ENCODE measurements at places on chromosomes 3 and 15.

GRCh38 chr15:26378304-26378703 lies 394.6 kb downstream of the GABRB3 start:
- no peak for DNase-seq

- DNase-seq = no peak
Measured at GRCh38 chr15:86538141-86538540, 458.5 kb downstream of the AGBL1 start.

- DNase-seq = no peak
Measured at GRCh38 chr3:37905987-37906674, 44.5 kb downstream of the CTDSPL start.

GRCh38 chr3:171458071-171458863 lies 1.9 kb downstream of the TNIK start:
- no peak for DNase-seq

All from stimulated activated CD4-positive, alpha-beta T cell treated with anti-CD3 and anti-CD28 coated beads, Interleukin-4, amount 100 ng/mL, for 48 hours (primary cell).